ENCODE measurements at places on chromosomes 16 and 17. TPM values are rescaled to one million over a fixed set of nuclear protein-coding genes. Genes with fewer than 3 reads are reported as not detected.

GRCh38 chr16:24344784-24345183, 88.6 kb downstream of the CACNG3 start:
- no peak for ATAC-seq

- ATAC-seq = no peak
Observed at GRCh38 chr16:56970934-56971767, 9.4 kb downstream of the CETP start.

DNA sequence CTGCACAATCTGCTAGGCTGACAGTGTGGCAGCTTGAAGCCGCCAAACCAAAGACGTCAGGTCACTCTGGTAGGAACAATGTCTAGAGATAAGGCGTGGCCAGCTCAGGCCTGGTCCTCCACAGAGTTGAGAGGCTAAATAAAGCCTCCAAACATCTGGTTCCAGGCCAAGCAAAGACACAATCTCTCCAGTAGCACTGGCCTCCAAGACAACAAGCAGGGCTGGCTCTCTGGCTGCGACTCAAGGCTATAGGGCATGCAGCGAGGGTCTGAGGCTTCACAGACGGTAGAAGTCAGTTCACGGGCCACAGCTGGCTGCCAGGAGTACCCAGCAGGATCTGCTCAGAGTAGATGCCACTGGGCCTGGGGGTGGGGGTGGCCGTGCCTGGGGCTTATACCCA, 75.6 kb downstream of the ABR start:
- no peak for ATAC-seq

DNA sequence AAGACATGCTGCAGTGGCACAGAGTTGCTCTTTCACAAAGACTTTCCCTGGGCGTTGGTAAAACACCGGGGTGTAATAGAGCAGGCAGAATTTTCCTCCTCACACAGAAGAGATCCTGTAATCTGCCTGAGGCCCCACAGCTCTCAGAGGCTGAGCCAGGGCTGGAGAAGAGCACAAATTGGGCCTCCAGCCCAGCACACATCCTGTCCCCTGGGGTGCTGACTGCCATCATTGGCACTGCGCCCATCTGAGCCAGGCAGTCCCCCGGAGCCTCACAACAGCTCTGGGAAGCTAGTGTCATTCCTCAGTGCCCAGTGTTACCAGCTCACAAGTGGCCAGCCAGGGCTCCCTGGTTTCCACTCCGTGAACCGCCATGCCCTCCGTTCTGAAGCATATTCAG, 119.4 kb downstream of the SOCS1 start:
- no peak for ATAC-seq

DNA sequence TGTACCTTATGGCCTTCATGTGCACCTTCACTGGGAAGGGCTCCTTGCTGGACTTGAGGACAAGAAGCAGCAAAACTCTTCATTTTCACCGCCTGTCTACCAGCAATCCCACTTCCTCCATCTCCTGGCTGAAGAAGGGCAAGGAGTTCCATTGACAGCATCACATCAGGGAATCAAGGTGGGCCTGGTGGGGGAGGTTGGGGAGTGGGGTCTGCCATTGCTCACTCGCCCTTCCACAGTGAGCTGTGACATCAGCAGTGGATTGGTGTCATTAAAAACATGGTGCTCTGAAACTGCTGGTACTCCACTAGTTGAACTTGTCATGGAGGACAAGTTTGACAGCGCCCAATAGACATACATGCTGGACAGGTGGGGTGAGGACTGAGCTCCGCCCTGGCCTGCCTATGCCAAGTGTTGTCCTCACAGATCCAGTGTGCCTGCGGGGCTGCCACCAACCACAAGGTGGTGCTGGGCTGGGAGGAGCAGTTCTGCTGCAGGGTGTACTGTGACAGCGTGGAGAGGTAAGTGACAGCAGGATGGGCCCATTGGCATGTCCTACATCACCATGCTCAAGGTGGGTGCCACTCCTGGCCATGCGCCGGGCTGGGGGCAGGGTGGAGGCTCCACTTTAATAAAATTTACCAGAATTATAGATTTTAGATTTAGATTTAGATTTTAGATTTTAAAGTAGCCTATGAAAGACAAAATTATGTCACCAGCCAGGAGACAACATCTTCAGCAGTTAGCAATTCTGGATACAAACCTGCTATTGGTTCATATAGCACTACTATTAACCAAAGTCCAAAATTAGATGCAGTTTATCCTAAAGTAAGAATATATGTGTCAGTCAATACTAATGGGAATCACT, 1729.1 kb downstream of the TP53TG3F start:
- ATAC-seq = no peak

DNA sequence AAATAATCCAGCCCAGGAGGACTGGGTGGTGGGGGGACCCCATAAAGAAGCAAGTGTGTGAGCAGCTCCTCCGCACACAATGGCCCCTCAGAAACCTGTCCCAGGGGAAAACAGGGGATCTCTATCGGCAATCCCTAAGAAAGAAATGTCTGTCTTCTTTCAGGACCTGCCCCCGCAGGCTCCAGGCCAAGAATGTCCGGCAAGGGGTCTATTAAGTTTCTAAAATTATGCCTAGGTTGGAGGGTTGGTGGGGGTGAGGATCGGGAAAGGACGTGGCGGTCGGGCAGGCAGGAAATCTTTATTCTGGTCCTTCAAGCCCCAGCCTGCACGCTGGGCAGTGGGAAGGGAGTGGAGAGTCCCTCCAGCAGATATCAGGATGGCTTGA, 23.4 kb upstream of the LITAF start:
- ATAC-seq = no peak

GRCh38 chr17:56497132-56497531, 96.4 kb upstream of the NOG start:
- no peak for ATAC-seq

CCL17 gene
- not detected for total RNA-seq

GAS7 gene
- total RNA-seq = 90.4 TPM

KRT36 gene
- total RNA-seq = not detected

SMPD3 gene
- 0.94 TPM for total RNA-seq

Measured in gastroesophageal sphincter (tissue), 4 donors.